Stimulated activated CD8-positive, alpha-beta memory T cell treated with anti-CD3 and anti-CD28 coated beads, Interleukin-15, amount 100 ng/mL, for 24 hours (primary cell): ENCODE measurements at places on chromosomes 11 and 22.

- no peak for DNase-seq
Observed at GRCh38 chr11:62702246-62702645, 5.0 kb downstream of the BSCL2 start.

GRCh38 chr11:59729834-59730233, 16.2 kb upstream of the OR10V1 start:
- no peak for DNase-seq

- no peak for DNase-seq
Observed at GRCh38 chr11:73381589-73381988, 5.4 kb downstream of the RELT start.

DNA sequence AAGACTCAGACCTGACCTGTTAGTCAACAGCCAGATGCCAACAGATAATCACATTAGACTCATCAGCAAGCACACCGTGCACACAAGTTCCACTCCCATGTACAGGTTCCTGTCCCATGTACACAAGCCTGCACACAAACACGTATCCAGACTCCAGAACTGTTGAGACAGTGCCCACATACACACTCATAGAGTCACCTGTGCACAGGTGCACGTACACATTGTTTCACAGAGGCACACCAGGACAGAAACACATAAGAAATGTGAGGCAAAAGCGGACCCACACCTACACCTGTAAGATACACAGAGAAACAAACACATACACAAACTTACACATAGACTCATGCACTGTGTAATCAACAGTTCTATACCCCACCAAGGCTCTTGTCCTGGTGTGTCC, 2.7 kb upstream of the ZNF74 start:
- DNase-seq, result no peak

- no peak for DNase-seq
Observed at GRCh38 chr11:36306888-36307287, 10.8 kb downstream of the PRR5L start.

DNA sequence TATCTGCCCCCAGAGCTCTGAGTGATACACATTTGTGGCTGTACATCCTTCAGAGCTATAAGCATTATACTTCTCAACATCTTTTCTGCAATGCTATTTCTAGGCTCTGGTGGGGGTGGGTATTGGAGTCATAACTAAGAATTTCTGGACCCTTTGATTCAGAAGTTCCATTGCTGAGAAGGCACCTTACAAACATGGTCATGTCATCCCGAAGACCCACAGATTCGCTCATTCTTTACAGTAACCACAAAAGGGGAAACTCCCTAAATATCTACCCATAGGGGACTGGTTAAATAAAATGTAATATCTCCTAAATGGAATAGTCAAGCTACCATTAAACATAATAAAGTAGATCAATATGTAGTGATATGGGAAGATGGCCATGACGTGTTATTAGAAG, 98.8 kb downstream of the PRR5L start:
- DNase-seq, result no peak

DNA sequence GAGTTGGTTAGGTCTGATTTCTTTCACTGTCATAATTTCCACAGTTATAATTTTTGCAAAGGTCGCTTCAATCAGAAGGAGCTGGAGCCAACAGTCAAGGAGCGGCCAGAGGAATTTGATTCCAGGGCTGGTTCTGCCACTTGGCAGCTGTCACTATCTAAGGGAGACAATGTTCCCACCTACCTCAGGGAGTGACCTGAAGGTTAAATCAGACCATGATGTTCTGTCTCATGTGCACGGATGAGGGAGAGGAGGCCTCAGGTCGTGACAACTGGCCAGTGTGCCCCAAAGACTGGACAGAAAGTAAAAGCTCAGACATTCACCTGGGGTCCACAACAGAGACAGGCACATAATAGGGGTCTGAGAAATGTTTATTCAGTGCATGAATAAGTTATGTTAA, 7.6 kb downstream of the MRGPRD start:
- no peak for DNase-seq

DNA sequence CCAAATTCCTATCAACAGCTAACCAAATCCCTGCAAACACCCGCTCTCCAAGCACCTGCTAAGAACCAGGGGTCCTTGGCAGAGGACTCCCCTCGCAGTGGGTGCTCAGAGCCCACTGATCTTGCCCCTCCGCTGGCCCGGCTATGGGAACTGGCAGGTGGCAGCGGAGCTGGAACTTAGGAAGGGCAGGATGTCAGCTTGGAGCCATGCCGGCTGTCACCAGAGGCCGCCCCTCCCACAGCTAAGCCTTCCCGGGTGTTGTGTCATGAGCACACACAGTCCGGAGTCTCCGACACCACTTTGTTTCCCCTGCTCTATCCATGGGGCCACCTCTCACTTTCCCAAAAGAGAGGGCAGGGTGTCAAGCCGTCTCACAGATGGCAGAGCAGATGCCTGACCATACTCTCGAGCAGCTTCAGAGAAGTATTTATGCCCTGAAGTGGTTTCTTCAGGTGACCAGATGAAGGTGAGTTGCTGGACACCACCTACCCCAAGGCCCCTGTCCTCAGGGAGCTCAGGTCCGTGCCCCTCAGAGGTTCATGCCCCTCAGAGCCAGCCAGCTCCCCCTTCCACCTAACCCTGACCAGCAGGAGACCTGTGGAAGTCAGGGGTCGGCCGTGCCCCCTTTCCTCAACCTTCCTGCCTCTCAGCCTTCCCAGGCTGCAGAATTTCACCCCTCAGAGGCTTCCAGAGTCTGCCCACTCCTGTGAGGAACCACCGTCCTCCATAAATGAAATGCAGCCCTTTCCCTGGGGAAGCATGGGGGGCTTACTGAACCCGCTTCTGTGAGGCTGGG, 545.7 kb upstream of the B3GAT1 start:
- no peak for DNase-seq

DNA sequence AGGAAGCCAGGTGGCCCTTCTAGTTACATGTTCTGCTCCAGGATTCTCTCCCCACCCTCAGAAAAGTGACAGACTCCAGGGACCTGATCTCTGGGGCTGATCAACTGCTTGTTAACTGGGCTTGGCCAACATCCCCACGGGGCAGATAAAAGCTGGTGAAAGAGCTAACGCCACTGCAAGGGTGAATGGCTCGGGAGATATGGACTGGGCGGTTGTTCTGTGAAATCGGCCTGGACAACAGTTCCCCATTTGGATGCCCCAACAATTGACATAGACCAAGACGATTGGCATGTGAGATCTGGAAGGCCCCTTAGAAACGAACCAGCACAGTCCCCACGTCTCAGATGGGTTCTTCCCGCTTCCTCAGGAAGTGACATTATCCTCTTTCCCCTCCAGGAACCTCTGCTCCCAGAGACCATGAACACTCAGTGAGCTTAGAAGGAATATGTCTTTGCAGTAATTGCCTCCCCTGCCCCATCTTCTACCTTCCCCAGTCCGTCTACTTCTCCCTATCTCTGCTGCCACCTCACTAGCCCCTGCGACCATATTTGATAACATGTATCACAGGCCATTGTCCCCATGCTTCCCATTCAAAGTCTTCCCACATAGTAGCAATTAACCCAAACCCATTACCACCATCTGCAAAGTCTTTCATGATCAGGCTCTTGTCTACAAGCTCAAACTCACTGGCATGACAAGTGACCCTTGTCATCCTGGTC, 5.6 kb upstream of the PRG2 start:
- no peak for DNase-seq

DNA sequence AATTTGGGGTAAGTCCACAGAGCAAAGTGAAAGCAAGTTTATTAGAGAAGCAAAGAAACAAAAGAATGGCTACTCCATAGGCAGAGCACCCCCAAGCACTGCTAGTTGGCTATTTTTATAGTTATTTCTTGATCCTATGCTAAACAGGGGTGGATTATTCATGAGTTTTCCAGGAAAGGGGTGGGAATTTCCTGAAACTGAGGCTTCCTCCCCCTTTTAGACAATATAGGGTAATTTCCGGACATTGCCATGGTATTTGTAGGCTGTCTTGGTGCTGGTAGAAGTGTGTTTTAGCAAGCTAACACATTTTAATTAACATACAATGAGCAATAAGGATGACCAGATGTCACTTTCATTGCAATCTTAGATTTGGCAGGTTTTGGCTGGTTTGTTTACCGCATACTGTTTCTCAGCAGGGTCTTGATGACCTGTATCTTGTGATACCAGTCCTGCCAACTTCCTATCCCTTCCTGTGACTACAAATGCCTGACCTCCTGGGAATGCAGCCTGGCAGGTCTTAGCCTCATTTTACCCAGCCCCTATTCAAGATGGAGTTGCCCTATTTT, 937 bp upstream of the C1QTNF6 start:
- no peak for DNase-seq

- DNase-seq, result no peak
Observed at GRCh38 chr11:63491636-63492372, 837 bp upstream of the PLAAT5 start.

GRCh38 chr11:33309118-33309517, 51.9 kb downstream of the HIPK3 start:
- DNase-seq, result no peak

DNA sequence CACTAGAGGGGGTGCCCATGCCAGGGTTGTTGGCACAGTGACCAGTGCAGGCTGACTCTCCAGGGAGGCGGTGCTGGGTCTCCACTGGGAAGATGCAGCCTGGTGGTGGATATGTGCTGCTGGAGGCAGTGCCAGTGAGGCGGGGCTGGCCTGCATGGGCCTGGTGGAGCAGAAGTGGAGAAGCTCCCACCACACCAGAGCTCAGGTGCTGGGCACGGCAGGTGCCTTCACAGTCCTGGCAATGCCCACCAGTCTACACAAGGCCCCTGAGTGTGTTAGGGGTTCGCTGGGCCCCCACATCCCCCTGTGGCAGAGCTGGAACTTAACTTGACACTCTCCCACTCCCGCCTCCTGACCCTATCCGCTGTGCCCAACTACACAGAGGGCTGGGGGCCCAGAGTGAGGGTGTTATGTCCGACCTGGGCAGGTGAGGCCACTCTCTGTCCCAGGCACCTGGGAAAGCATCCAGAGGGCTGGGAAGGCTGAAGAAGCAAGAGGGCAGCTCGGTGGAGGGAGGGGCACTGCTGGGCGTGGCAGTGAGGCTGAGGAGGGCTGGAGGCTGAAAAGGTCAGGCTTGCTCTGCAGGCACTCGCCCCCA, 102.4 kb upstream of the B3GAT1 start:
- no peak for DNase-seq

- DNase-seq, result no peak
Observed at GRCh38 chr11:134098566-134099184, 29.8 kb downstream of the JAM3 start.

GRCh38 chr11:65329944-65330403, 3.7 kb upstream of the DPF2 start:
- peak; percentile 65 for DNase-seq

- DNase-seq, result no peak
Observed at GRCh38 chr22:36840106-36840505, 20.7 kb upstream of the NCF4 start.

- DNase-seq, result no peak
Observed at GRCh38 chr11:72828081-72828567, 13.9 kb downstream of the ATG16L2 start.

GRCh38 chr11:120894202-120894985, 129.5 kb upstream of the TBCEL start:
- no peak for DNase-seq

GRCh38 chr22:24208012-24208749, 26.9 kb downstream of the SUSD2 start:
- DNase-seq, result no peak

- DNase-seq, result no peak
Observed at GRCh38 chr11:56394381-56394780, 18.1 kb upstream of the OR5AL1 start.

- DNase-seq, result no peak
Observed at GRCh38 chr11:10511181-10511621, 29.8 kb downstream of the RNF141 start.

GRCh38 chr11:65606876-65607613, 7.0 kb downstream of the MAP3K11 start:
- DNase-seq, result no peak

DNA sequence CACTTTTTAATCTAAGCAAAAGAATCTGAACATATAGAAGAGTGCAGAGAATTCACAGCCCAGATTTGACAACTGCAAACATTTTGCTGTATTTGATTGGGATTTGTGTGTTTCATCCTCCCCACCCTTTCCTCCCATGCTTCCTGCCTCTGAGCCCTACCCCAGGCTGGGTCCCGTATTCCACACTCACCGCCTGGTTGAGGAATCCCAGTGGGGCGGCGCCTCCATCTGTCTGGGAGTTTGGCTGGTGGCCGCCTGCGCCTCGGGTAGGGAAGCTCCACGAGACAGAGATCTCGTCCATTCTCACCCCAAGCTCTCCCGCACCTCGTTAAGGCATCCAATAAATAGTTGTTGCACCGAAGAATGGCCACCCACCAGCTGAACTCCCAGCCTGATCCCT, 105.9 kb upstream of the SLC22A12 start:
- no peak for DNase-seq

DNA sequence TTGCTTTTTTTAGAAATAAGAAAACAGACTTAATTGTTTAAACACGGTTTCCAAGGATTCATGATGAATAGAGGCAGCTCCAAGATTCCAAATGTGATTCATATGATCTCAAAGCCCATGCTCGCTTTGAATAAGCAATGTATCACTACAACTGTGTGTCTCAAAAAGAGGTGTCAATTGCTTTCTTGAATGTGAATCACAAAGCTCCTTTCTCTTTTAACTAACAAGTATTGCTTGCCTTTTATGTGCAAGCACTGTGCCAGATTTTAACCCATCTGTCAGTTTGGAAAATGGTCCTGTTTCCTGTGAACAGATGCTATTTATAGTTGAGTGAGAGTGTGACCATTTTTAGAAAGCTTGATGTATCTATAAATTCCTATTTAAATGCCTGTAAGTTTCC, 6.5 kb downstream of the OOSP1 start:
- DNase-seq, result no peak

DNA sequence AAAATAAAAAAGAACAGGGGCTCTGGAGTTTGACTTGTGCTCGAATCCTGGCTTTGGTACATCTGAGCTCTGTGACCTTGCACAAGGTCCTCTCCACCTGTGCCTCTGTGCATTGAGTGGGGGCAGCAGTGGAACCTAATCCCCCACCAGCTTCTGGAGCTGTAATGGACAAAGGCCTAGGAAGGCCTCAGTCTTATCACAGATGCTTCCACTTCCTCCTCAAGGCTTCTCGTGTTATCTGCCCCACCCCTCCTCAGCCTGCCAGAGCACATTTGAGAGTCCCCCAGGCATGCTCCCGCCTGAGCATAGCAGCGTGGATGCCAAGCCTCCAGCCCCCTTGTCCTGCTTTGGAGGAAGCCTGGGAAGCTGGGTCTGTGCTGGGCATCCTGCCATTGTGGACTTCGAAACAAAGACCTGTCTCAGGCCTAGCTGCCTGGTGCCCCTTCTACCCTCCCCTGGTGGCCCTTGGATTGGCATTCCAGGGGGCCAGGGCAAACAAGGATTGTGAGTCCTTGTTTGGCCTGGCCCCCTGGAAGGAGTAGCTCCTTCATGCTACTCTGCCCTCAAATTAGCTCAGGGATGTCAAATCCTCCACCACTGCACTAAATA, 15.0 kb downstream of the SLC35E4 start:
- no peak for DNase-seq
